Psoas muscle (tissue), 8 donors: ENCODE measurements at places on chromosomes 2 and 18. TPM values are rescaled to one million over a fixed set of nuclear protein-coding genes. Genes with fewer than 3 reads are reported as not detected.
A peak's percentile ranks its signal among the peaks of the same experiment; 100 is the strongest.

DNA sequence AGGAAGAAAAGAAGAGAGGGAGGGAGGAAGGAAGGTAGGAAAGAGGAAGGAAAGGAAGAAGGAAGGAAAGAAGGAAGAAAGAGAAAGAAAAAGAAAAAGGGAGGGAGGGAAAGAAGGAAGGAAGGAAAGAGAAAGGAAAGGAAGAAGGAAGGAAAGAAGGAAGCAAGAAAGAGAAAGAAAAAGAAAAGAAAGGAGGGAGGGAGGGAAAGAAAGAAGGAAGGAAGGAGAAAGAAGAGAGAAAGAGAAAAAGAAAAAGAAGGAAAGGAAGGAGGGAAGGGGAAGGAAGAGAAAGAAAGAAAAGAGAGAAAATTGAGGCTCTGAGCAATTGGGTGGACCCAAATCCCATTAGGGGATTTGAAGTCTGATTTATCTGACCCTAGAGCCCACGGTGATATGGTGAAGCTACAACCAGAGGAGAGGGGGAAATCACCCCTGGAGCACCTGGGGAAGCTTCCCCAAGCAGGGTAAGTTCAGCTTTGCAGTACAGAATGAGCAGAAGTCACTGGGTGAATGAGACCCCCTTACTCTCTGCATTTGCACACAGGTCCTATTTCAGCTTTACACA is 177.6 kb upstream of the BCL2L11 start:
- no peak for DNase-seq

DNA sequence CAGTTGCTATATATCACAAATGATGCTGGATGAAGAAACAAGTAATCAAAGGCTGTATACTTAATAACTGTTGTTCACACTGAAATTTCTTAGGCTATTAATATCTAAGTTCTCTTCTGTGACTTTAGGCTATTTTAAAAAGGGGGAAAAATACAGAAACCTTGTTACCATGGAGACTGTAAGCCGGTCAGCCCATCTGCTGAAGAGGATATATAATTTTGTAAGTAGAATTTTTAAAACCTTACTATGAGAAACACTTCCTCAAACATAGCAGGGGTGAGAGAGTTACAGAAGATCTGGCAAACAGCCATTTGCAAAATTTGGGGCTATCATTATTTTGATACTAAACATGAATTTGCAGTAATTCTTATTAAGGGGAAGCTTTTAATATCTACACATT is 27.8 kb downstream of the CACNB4 start:
- DNase-seq = no peak

DNA sequence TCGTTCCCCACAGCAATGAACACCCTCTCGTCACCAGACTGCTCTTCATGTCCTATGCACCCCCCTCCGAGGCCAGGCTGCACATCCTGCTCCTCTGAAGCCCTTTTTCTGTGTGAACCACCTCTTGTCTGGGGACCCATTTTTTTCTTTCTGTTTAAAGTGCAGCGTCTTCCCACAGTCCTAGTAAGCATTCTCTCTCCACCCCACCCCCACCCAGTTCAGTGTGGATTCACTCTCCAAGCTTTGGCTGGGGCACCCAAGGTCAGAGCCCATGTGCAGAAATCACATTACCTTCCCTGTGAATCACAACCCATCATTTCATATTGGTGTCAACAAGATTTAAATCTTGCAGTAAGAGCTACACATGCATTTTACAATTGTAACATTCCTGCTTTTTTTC is 26.4 kb upstream of the PKDCC start:
- DNase-seq = peak; percentile 61

DNA sequence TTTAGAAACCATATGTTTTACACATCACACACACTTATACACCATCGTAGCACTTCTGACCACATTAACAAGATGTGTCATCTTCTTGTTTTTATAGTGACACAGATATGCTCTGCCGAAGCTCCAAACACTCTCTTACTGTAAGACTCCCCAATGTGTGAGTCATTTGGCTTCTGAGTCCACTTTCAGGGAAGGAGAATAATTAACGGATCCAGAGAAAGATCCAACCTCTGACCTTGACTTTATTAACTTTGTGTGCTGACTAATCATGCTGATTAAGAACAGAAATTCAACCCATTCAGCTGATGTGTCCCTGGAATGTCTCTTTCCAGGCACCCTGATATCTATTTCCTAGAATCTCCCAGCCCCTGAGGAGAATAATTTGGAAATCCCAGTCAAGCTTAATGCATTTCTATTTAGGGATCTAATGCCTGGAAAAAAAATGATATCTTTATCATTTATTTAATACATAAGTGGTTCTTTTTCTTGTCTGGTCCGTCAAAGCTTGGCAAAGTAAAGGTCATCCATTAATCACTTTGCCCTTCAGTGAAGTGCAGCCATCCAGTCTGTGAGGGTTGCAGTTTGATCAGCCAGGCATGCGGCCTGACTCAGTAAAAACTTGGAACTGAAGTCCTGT is 615.8 kb upstream of the SYT4 start:
- no peak for DNase-seq

GRCh38 chr2:12750166-12750905 is 33.6 kb downstream of the TRIB2 start:
- DNase-seq = no peak

- no peak for DNase-seq
Observed at GRCh38 chr2:64268330-64269048, 124.3 kb upstream of the PELI1 start.

GRCh38 chr2:10362898-10363454 is 60.3 kb downstream of the HPCAL1 start:
- no peak for DNase-seq

DNA sequence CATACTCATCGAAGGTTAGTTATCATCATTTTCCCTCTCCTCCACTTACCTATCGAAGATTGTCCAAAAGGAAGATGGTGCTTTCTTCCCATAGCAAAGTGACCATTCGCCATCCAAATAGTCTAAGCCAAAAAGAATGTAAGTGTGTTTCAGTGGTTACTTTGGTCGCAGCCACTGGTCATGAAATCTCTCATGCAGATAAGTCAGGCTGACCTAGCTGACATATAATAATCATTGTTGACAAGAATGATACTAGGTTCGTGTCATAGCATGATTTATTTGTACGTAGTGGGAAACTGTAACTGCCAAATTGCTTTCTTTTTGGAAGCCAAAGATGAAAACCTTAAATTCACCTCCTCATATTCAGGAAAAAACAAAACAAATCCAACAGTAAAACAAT is 89.6 kb upstream of the PMAIP1 start:
- DNase-seq = no peak

- no peak for DNase-seq
Observed at GRCh38 chr18:63195326-63196159, 124.0 kb downstream of the BCL2 start.

DNA sequence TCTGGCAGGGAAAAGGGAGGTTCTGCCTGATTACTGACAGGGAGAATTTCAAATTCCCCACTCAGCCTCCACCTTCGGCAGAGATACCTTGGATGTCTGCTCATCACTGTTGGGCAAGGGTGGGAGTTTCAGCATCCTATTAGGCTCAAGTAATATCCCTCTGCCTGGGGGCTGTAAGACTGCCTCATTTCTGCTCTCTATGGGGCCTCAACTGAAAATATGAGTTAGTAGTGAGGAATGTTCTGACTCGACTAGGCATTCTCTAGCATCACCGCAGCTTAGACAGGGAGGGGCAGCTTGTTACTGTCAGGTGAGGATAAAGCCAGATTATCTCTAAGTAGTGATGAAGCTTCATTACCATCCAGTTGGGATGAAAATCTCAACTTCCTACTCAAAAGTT is 87.7 kb upstream of the LRP1B start:
- DNase-seq = no peak

GRCh38 chr2:99636144-99637034 is 146.6 kb upstream of the REV1 start:
- DNase-seq = peak; percentile 94

- no peak for DNase-seq
Observed at GRCh38 chr2:232999354-232999753, 13.7 kb downstream of the NGEF start.

DNA sequence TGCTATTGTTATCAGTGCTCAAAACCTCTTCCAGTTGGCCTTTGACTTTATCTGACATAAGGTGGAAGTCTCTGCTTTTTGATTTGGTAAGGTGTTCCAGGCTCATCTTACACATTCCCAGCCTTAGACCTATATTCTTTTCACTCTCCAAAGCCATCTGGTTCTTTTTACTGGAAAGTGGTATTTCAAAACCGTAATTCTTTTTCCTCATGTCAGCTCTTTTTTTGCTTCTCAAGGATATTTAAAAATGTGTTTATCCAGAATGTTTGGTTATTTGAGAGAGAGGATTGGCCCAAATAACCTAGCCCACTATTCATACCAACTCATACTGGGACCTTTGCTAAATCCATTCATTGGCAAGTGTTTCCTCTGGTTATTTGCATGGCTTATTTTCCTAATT is 411.2 kb upstream of the PIK3C3 start:
- no peak for DNase-seq

DNA sequence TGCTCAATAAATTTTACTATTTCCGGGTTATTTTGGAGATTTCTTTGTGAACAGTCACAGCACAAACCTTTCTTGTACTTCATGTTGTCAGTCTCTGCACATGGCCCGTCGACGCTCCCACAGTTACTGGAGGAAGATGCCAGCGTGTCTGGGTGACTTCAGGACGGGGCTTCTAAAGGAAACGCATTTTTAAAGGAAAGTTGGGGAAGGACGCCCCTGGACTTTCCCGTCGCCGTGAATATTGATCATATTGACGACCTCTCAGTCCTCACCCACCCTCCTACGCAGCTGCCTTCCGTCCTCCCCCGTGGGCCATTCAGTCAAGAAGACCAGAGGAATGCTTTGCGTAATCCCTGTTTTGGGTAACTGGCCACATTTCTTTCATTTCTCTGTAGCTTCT is 71.1 kb upstream of the SNTG2 start:
- DNase-seq = no peak

DNA sequence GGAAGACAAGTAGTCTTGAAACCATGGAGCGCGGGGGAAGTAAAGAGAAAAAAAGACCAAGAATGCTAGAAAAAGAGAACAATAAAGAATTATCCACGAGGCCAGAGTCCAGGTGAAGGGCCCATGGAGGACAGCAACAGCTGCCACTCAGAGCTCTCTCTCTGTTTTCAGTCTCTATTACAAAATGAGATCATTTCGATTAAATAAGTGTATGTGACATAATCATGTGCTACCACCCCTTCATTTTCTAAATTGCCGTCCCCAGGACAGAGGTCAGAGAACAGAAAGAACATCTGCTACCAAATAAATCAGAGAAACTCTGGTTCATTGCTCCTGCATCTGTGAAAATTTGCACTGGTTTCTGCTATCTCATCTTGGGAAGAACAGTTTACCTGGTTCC is 838.7 kb downstream of the RNF144A start:
- no peak for DNase-seq

GRCh38 chr2:238100049-238100820 is at the start of gene ESPNL:
Gene ESPNL, plus strand, starts transcription at chr2:238100340. Its CDS starts 80 bp downstream, at chr2:238100420.
- DNase-seq = peak; percentile 38

DNA sequence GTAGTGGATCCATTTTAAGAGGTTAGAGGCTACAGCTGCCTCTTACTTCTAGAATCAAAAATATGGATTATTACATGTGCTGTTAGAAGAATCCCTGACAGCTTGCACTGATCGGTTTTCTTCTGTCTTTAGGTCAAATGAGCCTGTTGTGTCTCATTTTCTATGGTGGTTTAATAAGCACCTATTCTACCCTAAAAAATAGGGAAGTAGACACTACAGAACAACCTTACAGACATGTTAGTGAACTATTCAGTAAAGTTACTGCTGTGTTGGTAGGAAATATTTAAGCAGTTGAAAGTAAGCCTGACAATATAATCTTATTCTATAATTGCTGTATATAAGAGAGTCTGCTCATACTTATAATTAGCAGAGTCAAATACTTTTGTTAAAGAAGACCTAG is 168.5 kb upstream of the NOSTRIN start:
- DNase-seq = no peak

DNA sequence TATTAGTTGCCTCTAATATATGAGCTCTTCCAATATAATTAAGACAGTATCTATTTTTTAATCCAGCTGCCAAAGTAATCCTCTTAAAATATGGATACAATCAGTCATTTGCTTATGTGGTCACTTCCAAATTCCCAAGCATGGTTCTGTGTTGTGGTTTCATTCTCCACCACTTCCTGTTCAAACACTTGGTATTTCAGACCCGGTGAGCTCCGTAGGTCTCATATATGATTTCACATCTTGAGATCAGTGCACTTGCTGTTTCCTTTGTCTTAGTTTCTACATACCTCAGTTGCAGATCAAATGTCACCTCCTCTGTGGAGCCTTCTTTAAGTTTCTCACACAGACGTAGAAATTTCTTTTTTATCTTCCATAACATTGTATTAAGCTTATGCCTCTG is 254.2 kb downstream of the KCNS3 start:
- no peak for DNase-seq

DNA sequence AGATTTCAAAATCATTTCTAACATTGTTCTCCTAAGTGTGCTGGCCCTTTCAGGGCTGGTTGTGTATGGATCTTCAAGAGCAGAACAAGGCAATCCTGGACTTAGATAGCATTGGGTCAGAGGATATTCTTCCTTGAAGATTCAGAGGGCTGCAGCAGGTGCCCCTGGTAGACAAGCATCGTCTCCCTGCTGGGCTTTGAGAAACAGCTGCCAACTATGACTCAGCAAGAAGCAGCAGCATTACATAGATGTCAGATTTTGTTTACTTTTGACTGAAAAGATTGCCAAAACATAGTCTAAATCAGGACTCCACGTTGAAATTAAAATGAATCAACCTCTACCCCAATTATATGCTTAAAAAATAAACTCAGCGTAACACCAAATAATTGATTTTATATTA is 618.8 kb downstream of the SOCS6 start:
- DNase-seq = no peak

- DNase-seq = no peak
Observed at GRCh38 chr2:123696021-123696420, 329.1 kb upstream of the CNTNAP5 start.

- no peak for DNase-seq
Observed at GRCh38 chr18:65859075-65859474, 108.3 kb downstream of the CDH7 start.

GRCh38 chr2:190786404-190787166 is 94.0 kb upstream of the GLS start:
- DNase-seq = no peak

Gene CCDC74A
- 0.51 TPM for total RNA-seq

Gene ARHGAP15
- 2.8 TPM for total RNA-seq

Gene CHST9
- total RNA-seq = 0.07 TPM

Gene RND3
- 11.7 TPM for total RNA-seq

Gene KYNU
- 0.69 TPM for total RNA-seq

Gene DOCK10
- total RNA-seq = 0.54 TPM

Gene PTGR3
- 58.6 TPM for total RNA-seq

Gene G6PC2
- total RNA-seq = not detected

Gene BOLL
- 6.5 TPM for total RNA-seq

Gene DNAJC5G
- total RNA-seq = not detected

Gene CLIP4
- total RNA-seq = 111 TPM

Gene NDUFS1
- 244 TPM for total RNA-seq

Gene UGT1A10
- not detected for total RNA-seq

Gene SERPINB11
- not detected for total RNA-seq
